Effector memory CD8-positive, alpha-beta T cell (primary cell): ENCODE measurements at places on chromosomes 2 and 18.
A peak's percentile ranks its signal among the peaks of the same experiment; 100 is the strongest.

GRCh38 chr2:30974092-30974491, 164.1 kb downstream of the GALNT14 start:
- no peak for DNase-seq
- H3K4me3 ChIP-seq, result no peak overlapping the region
- no peaks in the 10 kb centered on the region for H3K4me1 ChIP-seq
- H3K27me3 ChIP-seq, result peaks cover 38% of the 10 kb centered on the region

DNA sequence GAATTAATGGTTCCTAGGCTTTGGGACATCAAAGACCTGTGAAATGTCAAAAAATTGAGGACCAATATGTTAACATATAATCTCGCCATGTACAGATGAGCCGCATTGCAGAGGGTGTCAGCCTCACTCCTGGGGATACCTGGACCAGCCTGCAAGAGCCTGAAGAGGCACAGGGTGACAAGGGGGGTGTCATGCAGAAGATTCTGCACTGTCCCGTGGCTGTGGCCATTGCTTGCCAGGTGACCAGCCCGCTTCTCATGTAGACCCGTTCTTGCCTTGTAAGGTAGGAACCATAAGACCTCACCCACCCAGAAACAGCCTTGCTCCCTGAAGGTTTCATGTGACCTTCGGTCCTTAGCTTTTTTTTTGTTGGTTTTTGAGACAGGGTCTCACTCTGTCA, 37.5 kb downstream of the TMEM37 start:
- peaks cover 10% of the 10 kb centered on the region for H3K27me3 ChIP-seq
- H3K4me1 ChIP-seq, result no peaks in the 10 kb centered on the region
- no peak overlapping the region for H3K27ac ChIP-seq
- H3K4me3 ChIP-seq, result no peak overlapping the region

GRCh38 chr2:145012806-145013205, 492.9 kb upstream of the ZEB2 start:
- H3K27ac ChIP-seq, result no peak overlapping the region
- no peaks in the 10 kb centered on the region for H3K27me3 ChIP-seq

- H3K27me3 ChIP-seq, result peaks cover 30% of the 10 kb centered on the region
- H3K4me3 ChIP-seq, result no peak overlapping the region
- no peak overlapping the region for H3K27ac ChIP-seq
- DNase-seq, result no peak
- H3K4me1 ChIP-seq, result no peaks in the 10 kb centered on the region
These were observed 28.9 kb upstream of the LMAN1 start for GRCh38 chr18:59387687-59388565.

- peak overlapping the region; percentile 31 for H3K4me3 ChIP-seq
- H3K27ac ChIP-seq, result peak overlapping the region; percentile 98
- peaks cover 42% of the 10 kb centered on the region for H3K4me1 ChIP-seq
- peaks cover 84% of the 10 kb centered on the region for H3K36me3 ChIP-seq
- no peaks in the 10 kb centered on the region for H3K27me3 ChIP-seq
These were observed 33.3 kb downstream of the CFLAR start for GRCh38 chr2:201149064-201149820.

DNA sequence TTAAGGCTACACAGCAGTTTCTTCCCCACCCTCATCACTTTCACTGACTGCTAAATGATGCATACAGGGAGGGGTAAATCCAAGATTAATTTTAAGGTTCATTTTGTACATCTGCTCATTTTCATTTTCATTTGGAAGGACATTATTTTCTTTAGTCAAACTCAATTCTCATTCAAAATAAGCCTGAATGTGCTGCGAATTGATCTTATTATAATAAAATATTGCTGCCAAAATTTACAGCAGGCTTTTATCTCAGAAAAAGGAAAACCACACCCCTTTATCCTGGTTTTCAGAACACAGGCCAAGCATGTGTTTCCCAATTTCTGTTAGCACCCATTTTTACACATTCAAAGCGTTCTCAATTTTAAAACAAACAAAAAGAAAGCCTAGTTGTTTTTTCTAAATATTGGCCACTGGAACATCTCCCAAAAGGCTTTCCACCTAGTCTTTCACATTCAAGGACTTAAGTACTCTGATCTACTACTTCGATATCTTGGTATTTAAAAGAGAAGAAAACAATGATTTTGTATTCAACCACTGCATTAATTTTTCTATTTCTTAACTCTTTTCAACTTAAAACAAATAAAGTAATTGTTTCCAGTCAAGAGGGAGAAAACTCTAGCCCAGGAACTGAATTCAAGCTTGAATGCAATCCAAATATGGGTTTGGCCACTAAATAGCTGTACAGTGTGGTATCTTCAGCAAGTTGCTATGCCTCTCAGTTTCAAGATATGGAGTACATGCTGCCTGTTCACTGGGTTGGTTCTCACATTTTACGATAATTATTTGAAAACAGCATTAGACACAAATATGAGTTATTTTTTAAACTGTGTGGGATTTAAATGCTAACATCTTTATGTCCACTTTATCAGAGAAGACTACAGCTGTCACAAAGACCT, 52.5 kb downstream of the CDH2 start:
- H3K36me3 ChIP-seq, result no peaks in the 10 kb centered on the region
- H3K27ac ChIP-seq, result no peak overlapping the region
- no peaks in the 10 kb centered on the region for H3K27me3 ChIP-seq
- no peaks in the 10 kb centered on the region for H3K4me1 ChIP-seq
- DNase-seq, result no peak
- H3K4me3 ChIP-seq, result no peak overlapping the region

GRCh38 chr2:102000012-102000411, 8.3 kb downstream of the IL1R2 start:
- peaks cover 16% of the 10 kb centered on the region for H3K27me3 ChIP-seq
- H3K4me3 ChIP-seq, result no peak overlapping the region
- no peaks in the 10 kb centered on the region for H3K36me3 ChIP-seq
- DNase-seq, result no peak
- H3K4me1 ChIP-seq, result peaks cover 9% of the 10 kb centered on the region
- no peak overlapping the region for H3K27ac ChIP-seq

GRCh38 chr18:75161256-75162028, 47.5 kb downstream of the PTGR3 start:
- no peaks in the 10 kb centered on the region for H3K36me3 ChIP-seq
- peak overlapping the region; percentile 51 for H3K27ac ChIP-seq
- H3K4me1 ChIP-seq, result peaks cover 8% of the 10 kb centered on the region
- peaks cover 6% of the 10 kb centered on the region for H3K27me3 ChIP-seq

DNA sequence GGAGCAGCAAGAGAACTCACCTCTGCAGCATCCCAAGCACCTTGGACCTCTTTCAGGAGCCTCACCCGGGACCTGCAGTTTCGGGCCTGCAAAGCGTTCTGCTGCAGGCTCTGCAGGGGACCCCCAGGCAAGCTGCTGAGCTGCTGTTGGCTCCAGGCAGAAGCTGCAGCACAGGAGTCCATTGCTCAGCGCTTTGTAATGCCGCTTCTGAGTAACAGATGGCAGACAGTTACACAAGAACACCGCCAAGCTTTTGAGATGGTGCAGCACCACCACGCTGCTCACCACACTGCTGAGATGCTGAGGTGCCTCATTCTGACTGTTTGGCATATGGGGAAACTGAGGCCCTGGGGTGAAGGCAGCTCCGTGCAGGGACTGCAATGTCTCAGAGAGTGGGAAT, 1.9 kb upstream of the GALNT14 start:
- peaks cover 4% of the 10 kb centered on the region for H3K4me1 ChIP-seq
- peaks cover 5% of the 10 kb centered on the region for H3K36me3 ChIP-seq
- H3K27ac ChIP-seq, result no peak overlapping the region
- DNase-seq, result no peak
